ENCODE measurements at places on chromosomes 12 and 14.

DNA sequence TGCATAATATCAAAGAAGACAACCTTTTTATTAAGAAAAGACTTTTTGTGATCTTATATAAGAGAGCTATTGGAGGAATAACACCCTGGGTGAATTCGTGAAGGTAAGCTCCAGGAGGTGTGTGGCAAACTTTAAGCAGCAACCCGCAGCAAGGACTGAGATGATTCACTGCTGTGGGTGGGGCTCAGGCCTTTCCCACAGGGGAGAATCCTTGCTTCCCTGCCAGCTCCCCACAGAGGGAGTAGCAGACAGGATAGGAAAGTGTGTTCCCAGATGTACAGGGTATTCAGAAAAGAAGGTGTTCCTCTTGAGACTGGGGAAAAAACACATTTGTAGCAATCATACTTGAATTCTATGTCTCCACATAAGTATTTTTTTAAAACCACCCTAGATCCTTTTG is 9.2 kb downstream of the NDUFA12 start:
- DNase-seq = no peak

DNA sequence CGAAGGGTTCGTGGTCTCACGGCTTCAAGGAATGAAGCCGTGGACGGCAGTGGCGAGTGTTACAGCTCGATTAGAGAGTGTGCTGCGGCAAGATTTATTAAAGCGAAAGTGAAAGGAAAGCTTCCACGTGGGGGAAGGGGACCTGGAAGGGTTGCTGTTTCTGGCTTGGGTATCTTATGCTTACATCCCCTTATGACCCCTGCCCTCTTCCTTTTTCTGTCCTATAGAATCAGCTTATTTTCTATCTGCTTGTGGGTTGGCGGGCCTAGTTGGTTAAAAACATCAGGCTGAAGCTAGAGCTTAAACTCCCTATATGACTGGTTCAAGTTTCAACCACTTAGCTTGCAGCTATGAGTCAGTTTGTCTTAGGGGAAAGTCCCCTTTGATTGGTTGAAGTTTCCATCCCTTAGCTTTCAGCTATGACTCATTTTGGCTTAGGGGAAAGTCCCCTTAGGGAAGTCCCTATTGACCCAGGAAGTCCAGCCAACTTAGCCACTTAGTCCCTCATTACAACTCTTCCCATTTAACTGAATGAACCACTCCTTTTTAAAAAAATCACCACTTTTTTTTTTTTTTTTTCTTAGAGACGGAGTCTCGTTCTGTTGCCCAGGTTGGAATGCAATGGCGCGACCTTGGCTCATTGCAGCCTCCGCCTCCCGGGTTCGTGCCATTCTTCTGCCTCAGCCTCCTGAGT is 1494.7 kb upstream of the TMEM132C start:
- no peak for DNase-seq

DNA sequence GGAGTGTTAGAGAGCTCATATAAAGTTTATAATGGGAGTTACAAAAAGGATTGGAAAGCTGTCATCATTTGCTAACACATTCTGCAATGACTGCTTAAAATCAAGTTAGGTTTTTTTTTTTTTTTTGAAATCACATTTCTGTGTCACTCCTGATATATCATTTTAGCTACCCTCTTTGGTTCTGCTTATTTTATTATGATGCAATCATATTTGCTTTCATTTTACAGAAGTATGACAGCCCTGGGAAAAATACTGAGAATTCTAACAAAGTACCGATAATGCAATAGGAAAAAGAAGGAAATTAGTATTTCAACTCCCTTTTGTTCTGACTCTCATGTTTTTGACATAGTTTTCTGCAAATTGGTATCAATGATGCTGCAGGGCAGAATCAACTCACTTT is 71.6 kb upstream of the MDGA2 start:
- no peak for DNase-seq

GRCh38 chr12:70619471-70620152 is 17.6 kb downstream of the PTPRB start:
- DNase-seq = no peak

DNA sequence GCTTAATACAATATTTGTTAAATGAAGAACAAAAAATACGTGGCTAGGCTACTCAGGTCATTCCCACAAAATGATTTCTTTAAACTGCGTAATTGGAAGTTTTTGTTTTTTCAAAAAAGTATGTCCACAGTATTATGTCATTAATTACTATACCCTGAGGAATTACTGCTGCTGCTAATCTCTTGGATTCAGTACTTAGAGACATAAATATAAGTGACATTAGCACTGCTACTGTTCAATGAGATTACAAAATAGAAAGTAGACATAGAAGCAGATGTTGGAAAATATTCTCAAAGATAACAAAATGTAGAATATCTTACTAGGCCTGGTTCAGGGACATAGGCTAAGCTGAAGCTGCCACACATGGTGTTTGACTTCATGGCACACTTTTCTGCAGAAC is 36.3 kb downstream of the HMGA2 start:
- no peak for DNase-seq

DNA sequence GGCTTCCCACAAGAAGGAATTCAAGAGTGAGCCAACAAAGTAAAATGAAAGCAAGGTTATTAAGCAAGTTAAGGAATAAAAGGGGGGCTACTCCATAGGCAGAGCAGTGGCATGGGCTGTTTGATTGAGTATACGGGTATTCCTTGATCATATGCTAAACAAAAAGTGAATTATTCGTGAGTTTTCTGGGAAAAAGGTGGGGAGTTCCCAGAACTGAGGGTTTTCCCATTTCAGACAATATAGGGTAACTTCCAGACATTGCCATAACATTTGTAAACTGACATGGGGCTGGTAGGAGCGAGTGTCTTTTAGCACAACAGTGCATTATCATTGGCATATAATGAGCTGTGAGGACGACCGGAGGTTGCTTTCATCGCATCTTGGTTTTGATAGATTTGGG is 2.0 kb upstream of the BCL2L14 start:
- no peak for DNase-seq

GRCh38 chr12:47160316-47161244 is 80.8 kb upstream of the AMIGO2 start:
- no peak for DNase-seq

DNA sequence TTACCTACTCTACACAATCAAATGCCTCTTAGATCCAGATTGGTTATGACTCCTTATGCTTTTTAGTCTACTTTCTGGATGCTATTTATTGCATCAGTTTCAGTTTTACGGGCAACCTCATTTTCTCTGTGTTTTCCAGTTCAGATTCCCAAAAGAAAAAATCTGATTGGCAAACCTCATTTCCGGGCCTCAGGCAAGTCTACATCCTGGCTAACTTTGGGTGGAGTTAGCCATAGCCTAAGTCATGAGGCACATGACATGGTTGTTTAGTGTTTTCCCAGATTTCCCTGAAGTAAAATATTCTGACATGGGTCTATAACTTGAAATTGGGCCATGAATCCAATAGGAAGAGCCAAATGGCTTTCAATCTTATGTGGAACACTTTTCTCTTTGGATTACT is 339.7 kb downstream of the NUAK1 start:
- DNase-seq = no peak

- DNase-seq = no peak
These were observed 71.3 kb downstream of the FBXL14 start for GRCh38 chr12:1523046-1523445.

GRCh38 chr12:123614531-123614930 is 12.6 kb downstream of the DDX55 start:
- DNase-seq = no peak

- DNase-seq = no peak
These were observed 47.3 kb downstream of the ACSM4 start for GRCh38 chr12:7351177-7351576.

GRCh38 chr12:83210933-83211332 is 524.2 kb downstream of the TMTC2 start:
- DNase-seq = no peak

GRCh38 chr12:92729773-92730305 is 27.1 kb downstream of the PLEKHG7 start:
- DNase-seq = no peak

DNA sequence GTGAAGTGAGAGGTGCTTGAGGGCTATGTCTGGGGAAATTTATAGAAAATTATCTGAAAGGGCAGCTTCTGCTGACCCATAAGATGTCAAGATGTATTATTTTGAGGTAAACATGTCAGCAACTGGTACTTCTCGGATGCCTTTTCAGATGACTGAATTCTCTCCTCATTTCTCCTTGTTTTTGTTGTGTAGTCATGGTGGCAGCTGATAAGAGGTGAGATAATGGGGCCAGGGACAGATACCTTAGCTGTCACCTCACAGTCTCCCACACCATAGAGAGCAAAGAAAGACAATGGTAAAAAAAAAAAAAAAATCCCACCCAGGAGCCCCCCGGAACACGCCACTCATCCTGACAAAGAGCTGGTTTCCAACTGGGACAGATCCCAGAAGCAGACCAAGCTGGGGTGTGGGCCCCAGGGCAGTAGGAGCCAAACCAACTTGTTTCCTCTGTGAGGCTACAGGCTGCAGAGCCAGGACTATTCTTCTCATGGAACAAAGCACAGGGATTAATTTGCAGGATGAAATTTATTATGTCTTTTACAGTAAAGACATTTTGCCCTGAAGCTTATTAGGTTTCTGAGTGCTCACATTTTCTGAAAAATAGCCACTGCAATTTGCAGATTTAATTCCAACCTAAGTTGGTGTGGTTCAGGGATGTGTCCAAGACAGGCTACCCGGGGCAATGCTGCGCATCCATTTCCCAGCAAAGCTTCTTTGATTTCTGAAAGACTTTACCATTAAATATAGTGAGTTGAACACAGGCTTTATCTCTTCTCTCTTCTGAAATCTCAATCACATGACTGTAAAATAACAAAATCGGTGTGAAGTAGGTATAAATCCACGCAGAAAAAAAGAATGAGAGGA is 52.2 kb downstream of the NDUFA12 start:
- no peak for DNase-seq

GRCh38 chr12:112574896-112575558 is 156.3 kb downstream of the PTPN11 start:
- no peak for DNase-seq

DNA sequence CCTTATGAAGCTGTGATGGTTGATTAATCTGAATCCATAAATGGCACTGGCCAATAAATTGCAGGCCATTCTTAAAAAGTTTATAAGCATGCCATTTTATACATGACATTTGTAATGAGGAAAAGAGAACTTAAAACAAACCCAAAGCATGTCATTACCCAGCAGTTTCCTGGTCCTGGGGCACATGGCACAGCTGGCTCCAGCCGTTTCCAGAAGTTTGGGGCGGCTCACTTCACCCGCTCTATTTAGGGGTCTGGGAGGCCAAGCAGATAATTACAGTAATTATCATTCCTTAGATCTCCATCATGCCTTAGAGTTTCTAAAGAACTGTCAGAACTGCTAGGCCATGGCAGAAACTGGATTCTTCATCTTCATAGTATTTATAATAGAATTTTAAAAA is 6.4 kb downstream of the ADGRD1 start:
- no peak for DNase-seq

GRCh38 chr14:76461886-76462285 is 85.9 kb downstream of the ESRRB start:
- DNase-seq = no peak

DNA sequence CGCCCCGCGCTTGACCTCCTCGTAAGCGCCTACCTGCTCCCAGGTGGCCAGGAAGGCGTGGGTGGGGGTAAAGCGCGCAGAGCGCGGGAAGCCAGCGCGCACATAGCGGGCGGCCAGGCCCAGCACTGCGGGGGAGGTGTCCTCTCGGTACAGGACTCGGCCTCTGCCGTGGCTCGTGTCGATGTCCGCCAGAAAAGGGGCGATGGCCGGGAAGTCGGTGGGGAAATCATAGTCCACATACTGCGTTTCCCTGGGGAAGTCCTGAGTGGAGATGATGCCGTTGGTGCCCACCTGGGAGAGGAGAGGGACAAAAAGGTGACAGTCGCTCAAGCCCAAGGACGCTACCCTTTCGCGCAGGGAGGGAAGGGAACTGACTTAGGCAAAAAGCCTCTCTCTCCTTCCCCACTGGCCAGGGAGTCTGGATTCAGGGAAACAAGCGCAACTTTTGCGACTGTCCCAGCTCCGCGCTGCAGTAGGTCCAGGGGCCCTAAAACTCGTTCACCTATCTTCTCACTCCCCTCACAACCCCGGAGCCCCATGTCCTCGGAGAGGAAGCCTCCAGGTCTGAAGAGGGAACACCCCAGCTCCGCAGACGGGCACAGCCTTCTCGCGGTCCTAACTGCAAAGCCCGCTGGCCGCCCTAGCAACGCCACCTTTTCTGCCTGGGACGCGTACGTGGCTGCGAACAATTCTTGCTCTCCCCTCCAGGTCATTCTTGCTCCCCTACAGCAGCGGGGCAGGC is 815 bp downstream of the NID2 start:
- no peak for DNase-seq

All from stimulated activated CD4-positive, alpha-beta T cell treated with anti-CD3 and anti-CD28 coated beads, Interleukin-1b, Interleukin-23, amount 100 ng/mL, for 1 hour (primary cell).